ENCODE measurements at places on chromosomes 2 and 18.

DNA sequence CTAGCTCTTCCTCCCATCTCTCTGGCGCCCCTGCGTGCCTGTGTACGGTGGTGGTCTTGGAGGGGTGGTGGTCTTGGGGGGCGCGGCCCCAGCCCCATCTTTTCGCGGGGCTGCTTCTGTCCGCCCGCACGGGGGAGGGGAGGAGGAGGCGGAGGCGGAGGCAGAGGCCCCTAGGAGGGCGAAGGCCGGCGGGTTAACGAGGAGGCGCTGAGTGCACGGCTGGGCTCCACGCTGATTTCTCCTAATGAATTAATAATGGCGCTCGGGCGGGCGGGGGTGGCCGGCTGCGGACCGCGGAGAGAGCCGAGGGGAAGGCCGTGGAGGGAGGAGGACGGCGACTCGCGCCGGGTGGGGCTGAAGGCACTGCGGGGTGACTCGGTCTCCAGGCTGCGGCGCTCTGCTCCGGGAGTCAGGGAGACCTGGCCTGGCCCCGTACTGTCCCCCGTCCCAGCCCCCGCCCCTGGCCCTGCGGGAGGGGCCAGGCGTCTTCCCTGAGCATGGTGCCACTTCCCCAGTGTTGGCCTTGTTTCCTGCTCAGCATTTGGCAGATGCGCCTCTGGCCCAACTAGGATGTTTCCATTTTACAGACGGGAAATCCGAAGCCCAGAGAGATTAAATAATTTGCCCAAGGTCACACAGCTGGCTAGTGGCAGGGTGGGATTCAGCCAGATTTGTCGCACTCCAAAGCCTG, 6.0 kb downstream of the GAREM2 start:
- DNase-seq = no peak

DNA sequence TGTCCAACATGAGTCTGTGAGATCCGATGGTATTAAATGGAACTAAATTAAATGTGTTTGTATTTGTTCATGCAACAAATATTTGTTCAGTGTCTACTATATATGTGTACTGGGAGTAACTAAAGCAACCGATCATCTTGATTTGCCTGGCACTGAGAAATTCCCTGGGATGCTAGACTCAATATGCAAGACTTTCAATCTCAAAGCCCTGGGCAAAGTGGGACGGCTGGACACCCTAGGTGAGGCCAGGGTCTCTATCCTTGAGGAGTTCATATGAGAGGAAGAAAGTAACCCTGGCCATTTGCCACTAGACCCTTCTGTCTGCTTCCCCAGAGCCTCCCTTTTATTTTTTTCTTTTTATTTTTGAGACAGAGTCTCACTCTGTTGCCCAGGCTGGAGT, 44.0 kb upstream of the HPCAL1 start:
- no peak for DNase-seq

DNA sequence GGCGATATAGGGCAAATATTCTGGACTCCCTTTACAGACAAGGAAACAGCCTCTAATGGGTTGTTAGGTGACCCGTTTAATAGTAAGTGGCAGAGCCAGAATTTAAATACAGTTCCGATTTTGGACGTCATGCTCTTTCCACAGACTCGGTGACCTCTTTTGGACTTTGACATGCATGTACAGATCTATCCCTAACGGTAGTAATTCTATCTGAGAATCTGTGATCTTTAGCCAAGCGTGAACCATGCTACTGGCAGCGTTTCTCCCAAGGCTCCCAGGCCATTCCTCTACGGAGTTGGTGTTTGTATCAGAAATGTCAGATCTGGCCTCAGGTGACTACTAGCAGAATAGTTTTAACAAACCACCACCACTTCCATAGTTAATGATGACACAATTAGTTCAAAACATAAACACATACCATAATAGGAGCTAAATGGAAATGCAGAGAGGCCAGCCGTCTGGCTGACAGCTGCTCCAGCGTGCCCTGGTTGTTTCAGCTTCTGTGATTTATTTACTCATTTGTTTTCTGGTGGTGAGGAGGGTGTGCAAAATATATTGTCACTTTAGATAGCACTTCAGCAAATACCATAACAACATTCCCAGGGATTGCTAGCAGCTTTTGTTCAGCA, 304.6 kb upstream of the LYPD1 start:
- no peak for DNase-seq

DNA sequence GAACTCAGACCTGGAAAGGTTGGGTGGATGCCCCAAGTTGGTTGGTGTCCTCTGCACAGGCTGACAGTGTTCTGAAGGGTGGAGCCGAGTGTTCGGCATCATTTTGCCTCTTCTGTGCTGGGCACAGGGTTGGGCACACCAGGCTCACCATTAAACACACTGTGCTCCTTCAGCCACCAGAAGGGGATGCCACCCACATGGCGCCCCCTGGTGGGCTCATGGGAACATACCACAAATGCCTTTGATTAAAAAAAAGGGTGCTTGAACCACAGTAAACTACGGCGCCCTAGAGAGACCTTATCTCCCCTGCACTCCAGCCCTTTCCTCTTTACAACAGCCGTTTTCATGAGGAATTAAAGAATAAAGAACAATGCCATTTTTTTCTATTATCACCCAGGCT, 89.4 kb downstream of the CELF4 start:
- no peak for DNase-seq

GRCh38 chr2:134679745-134680144, 39.1 kb downstream of the TMEM163 start:
- no peak for DNase-seq

DNA sequence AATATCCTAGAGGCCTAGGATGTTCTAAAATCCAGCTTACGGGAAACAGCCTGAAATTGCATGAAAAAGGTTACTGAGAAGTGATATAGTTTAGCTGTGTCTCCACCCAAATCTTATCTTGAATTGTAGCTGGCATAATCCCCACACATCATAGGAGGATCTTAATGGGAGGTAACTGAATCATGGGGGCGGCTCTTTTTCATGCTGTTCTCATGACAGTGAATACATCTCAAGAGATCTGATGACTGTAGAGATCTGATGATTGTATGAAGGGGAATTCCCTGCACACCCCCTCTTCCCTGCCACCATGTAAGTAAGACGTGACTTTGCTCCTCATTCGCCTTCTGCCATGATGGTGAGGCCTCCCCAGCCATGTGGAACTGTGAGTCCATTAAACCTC, 385.6 kb upstream of the ID2 start:
- no peak for DNase-seq

GRCh38 chr2:217065695-217066405, 206.0 kb upstream of the TNP1 start:
- peak; percentile 94 for DNase-seq

DNA sequence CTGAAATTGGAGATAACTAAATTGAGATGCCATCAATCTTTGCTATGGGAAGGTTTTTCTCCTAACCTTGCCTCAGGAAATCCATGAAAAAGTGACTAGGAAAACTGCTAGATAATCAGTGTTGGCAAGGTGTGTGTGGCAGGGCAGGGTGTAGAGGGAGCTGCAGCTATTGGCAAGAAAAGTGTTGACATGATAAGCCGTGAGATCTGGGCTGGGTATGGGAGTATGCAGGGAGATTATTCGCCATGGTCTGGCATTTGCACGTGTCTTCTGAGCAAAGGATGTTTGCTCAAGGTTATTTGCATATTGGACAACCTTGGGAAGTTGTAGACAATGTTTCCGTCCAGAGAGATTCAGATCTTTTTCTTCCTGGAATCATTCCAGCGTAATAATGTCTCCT, 74.7 kb downstream of the SERPINB8 start:
- DNase-seq = no peak

DNA sequence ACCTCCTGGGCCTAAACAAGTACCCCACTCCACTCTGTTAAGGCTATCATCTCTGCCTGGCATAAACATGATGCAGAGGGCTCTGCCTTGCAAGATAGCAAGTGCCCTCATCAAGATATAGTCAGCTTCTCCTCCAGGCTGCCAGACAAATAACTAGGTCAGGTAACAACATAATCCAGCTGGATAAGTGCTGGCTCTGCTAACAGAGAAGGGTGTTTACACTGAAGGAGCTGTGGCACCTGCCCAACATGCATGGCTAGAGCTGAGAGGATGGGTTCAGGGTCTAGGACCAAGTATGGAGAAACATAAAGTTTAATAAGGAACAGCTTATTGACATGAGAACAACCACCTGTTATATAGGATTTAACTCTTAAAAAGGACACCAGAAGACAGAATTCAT, 42.8 kb downstream of the DLGAP1 start:
- DNase-seq = no peak

GRCh38 chr18:1014509-1014908, 109.8 kb downstream of the ADCYAP1 start:
- no peak for DNase-seq
